ENCODE measurements at places on chromosomes 5 and 9. TPM values are rescaled to one million over a fixed set of nuclear protein-coding genes. Genes with fewer than 3 reads are reported as not detected.

- peak within 1 kb of the TSS; percentile 66 for H3K4me3 ChIP-seq
- DNase-seq, result no peak
- H3K27ac ChIP-seq, result no peak within 1 kb of the TSS
- H3K36me3 ChIP-seq, result peaks cover 4% of the 10 kb centered on the region
- H3K4me1 ChIP-seq, result peaks cover 14% of the 10 kb centered on the region
Observed at GRCh38 chr9:97501177-97501971, at the start of gene TMOD1. Gene TMOD1, plus strand, starts transcription at chr9:97501666. Its CDS starts 22,523 bp downstream, at chr9:97524189.

DNA sequence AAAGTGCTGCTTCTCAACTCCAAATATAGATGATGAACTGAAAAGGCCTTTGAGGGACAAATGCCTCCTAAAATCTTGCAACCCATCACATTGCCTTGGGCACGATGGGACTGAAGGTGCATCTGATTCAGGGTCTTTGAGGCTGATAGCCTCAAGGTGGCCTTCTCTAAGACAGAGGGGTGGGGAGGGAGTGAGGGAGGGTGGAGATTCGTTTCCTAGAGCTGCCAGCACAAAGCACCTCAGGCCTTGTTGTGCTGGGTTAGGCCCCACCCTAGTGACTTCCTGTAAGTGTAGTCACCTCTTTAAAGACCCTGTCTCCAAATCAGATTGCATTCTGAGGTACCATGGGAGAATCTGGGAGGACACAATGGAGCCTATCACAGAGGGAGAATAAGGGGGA lies 57.1 kb downstream of the BARX1 start:
- no peaks in the 10 kb centered on the region for H3K27me3 ChIP-seq
- no peak overlapping the region for H3K4me3 ChIP-seq
- no peak for DNase-seq

GRCh38 chr9:34139477-34140146 lies 13.1 kb upstream of the DCAF12 start:
- no peak overlapping the region for H3K4me3 ChIP-seq
- peaks cover 3% of the 10 kb centered on the region for H3K4me1 ChIP-seq
- H3K27ac ChIP-seq, result no peak overlapping the region
- H3K36me3 ChIP-seq, result no peaks in the 10 kb centered on the region

- H3K36me3 ChIP-seq, result peaks cover 22% of the 10 kb centered on the region
- H3K27me3 ChIP-seq, result no peaks in the 10 kb centered on the region
- no peak overlapping the region for H3K4me3 ChIP-seq
- H3K27ac ChIP-seq, result peak overlapping the region; percentile 35
- peaks cover 30% of the 10 kb centered on the region for H3K4me1 ChIP-seq
Observed at GRCh38 chr9:115877852-115878438, 275.6 kb upstream of the PAPPA start.

- H3K27me3 ChIP-seq, result no peaks in the 10 kb centered on the region
- H3K4me3 ChIP-seq, result peak overlapping the region; percentile 97
- H3K36me3 ChIP-seq, result peaks cover 26% of the 10 kb centered on the region
- peak overlapping the region; percentile 95 for H3K27ac ChIP-seq
- peaks cover 36% of the 10 kb centered on the region for H3K4me1 ChIP-seq
Observed at GRCh38 chr9:124414612-124415011, 630 bp downstream of the PSMB7 start.

GRCh38 chr9:137671196-137671538 lies 52.4 kb downstream of the EHMT1 start:
- H3K4me1 ChIP-seq, result peaks cover 49% of the 10 kb centered on the region
- H3K27ac ChIP-seq, result no peak overlapping the region
- H3K4me3 ChIP-seq, result no peak overlapping the region
- H3K36me3 ChIP-seq, result peaks cover 8% of the 10 kb centered on the region

TAF11L10 gene
- total RNA-seq, result not detected
